ENCODE measurements at places on chromosomes 4 and X.
A peak's percentile ranks its signal among the peaks of the same experiment; 100 is the strongest.

DNA sequence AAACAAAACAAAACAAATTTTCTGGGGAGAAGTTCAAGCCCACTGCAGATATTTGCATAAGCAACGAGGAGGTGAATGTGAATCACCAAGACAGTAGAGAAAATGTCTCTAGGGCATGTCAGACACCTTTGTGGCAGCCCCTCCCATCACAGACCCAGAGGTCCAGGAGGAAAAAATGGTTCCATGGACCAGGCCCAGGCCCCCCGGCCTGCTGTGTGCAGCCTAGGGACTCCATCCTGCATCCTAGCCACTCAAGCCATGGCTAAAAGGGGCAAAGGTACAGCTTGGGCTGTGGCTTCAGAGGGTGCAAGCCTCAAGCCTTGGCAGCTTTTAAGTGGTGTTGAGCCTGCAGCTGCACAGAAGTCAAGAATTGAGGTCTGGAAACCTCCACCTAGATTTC, 54.0 kb downstream of the LPAR4 start:
- DNase-seq = no peak

GRCh38 chr4:36207367-36207766, 36.9 kb downstream of the ARAP2 start:
- DNase-seq = no peak

DNA sequence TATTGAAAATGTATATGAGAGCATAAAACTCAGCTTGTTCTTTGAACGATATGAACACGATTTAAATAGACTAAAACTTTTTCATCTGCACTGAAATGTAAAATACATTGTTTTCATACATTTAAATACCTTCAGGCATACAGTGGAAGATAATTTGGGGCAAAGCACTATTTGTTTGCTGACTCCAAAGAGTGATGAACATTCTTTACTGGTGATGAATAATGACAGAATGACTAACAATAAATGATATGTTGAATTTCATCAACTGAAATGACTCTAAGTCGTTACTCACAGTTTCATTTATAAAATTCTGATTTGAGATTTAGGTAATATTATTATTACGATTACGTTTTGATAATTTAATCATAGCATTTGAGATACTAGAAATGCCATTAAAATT, 1160.1 kb downstream of the NLGN4X start:
- DNase-seq = no peak

DNA sequence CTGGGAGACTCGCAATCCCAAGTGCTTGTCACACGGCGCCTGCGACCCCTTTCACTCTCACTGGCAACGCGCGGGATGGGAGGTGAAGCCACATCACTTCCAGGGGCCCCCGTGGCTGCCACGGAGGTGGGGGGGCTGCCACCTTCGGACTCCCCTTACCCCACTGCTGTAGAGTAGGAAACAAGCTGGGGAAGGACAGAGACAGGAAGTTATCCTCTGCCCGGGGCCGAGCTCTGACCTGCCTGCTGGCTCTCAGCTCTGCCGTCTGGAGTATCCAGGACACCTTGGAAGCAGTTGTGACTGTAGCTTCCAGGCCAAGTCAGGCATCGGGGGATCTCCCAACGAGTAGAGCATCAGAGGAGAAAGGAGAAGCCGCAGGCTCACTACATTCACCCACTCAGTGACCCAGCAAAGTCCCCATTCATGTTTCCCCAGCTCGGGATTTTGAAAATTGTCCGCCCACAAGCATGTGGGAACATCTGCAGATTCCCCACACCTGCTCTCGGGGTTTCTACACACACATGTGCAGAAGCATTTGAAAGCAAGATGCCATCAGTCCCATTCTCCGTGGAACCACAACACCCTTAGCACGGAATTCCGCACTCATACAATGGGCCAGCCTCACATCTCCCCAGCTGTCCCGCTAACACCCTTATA, 10.8 kb downstream of the PDZD4 start:
- DNase-seq = no peak

- DNase-seq = no peak
Measured at GRCh38 chrX:105263171-105263570, 42.7 kb upstream of the TEX13A start.

DNA sequence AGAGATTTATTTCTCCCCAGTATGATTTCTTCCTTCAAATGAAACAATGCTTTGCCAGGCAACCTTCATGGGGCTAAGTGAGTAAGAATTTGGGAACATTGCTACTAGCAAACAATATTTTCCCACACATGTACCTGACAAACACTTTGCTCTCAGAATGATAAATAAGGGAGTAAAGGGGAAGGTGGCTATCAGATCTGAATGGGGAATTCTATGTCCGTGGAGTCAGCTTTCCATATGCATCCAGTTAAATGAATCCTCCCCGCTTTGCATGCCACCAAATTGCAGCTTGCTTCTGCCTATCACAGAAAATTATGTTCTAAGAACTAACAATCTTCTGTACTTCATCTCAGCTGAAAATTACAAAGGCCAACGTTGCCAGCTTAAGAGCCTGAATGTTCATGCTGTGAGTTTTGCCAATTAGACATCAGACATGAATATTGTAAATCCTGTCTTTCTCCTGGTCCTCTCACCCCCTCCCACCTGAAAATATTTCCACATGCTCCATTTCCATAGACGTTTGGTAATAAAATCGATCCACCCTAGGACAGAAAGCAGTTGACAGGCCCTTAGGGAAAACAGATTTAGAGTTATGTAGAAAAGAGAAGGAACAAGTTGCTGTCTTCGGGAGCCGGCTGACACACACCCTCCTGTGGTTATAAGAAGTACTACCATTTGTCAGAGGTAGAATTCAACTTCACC, 6.3 kb downstream of the MEPE start:
- DNase-seq = peak; percentile 3

DNA sequence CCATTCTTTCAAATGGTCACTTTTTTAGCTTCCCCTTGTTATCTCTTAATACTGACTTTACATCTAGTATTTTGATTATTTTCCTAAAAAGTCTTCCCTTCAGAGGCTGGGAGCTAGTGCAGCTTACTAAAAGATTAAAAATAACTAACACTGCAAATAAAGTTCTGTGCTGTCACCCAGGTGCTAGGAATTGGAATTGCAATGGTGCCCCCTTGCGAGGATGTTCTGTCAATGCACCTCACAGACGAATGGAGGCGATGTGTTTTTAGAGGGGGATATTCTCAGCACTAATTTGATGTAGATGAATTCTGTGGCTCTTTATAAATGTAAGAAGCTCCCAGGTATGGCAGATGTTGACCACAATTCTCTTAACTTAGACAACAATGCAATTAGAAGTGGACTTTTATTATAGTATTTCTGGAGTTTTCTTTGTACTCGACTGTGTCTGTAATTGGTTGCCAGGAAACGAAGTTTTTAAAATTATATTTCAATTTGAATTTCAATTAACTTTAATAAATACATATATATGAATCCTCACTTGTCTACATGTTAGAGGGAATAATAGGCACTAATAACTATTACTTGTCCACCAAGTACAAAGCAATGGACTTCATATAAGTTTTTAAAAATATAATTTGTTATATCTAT, 22.0 kb upstream of the SMIM31 start:
- peak; percentile 40 for DNase-seq

DNA sequence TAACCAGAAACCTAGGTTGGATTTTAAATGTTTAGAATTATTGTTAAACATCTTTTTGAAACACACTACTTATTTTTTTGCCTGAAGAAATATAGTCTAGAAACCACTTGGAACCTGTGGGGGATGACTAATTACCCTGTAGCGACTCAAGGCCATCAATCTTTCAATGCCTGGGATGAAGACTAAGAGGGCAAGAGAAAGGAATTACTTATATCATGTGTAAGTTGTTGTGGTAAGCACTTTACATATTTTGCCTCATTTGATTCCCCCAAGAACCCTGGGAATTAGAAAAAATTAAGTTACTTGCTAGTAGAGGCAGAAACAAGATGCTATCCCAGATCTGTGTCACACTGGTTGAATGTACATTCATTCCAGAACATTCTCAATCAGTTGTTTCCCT, 170.9 kb upstream of the GRIA3 start:
- no peak for DNase-seq

DNA sequence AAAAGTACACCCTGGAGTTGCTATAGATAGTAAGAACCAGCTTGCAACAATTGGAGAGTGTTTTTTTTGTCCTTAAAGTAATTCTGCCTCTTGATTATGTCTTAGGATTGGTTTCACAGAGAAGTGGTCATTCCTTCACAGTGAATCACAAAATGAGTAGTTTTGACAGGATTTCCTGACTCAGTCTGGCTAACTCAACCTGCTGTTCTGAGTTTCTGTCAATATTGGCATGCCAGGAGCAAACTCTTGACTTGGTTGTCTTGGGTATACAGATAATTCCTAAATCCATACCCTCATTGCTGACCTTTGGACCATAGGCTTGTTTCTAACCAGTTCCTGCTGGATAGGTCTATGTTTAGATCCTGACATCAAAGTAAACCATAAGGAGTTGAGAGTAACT, 9.4 kb downstream of the FHIP1A start:
- DNase-seq = no peak

DNA sequence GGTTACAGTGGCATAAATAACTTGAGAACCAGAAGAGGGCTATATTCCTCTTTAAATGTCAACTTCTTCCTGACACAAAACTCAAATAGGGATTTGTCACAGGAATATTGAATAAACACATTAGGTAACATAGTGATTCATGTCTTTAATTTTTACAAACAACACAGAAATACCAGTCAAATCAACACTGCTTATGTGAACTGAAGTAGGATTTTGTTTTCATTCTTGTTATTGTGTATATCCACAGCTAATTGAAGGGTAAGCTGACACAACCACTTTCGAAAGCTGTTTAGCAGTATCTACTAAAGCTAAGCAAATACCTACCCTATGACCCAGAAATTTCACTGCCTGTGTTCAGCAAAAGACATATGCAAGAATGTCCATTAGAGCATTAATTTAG, 120.4 kb upstream of the EOLA2 start:
- no peak for DNase-seq

GRCh38 chr4:55382488-55383003, 13.2 kb upstream of the TMEM165 start:
- no peak for DNase-seq

- DNase-seq = no peak
Measured at GRCh38 chr4:152102436-152103000, 341.7 kb upstream of the GATB start.

DNA sequence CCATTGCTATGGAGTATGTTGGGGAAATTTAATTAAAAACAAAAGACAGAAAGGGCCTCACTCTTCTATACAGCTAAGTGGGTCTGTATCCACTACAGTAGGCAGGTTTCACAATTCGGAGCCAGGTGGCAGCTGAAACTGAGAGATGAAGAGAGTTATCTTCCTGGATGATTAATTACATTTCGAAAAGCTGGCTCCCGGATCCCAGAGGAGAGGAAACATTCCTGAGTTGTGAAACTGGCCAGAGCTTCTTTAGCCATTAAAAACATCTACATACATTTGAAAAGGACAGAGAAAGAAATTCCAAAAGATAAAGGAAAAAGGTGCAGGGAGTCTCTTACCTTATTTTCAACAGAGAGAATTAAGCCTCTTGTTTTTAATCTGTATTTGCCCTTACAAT, 15.5 kb upstream of the PDZD4 start:
- no peak for DNase-seq

- no peak for DNase-seq
Measured at GRCh38 chr4:139958739-139959098, 195.3 kb downstream of the MAML3 start.

DNA sequence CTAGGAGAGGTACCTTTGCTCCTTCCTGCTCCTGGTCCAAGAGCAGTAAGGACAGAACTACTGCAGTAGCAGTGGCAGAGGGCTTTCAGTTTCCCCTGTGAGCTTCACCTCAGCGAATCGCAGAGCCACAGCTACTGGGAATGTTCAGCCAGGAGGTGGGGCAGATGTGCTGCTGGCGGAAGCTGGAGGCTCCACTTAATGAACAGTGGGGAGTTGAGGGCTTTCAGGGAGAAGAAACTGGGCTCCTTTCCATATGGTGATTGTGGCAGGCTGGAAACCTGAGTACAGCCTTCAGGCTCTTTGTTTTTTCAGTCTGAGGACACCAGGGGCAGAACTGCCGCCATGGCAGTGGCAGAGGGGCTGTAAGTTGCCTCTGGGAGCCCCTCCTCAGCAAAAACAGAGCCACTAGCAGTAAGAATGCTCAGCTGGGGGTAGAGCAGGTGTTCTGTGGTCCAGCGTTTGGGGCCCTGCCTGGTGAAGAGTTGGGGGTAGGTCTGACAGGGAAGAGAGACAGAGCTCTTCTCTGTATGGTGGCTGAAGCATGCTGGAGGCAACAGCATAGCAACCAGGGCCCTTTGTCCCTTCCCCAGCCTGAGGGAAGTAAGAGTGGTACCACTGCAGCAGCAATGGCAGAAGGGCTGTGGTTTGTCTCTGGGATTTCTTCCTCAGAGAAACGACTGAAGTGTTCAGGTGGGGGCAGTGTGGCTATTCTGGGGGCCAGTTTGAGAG, 106.0 kb upstream of the GRXCR1 start:
- no peak for DNase-seq

GRCh38 chrX:71579136-71579989, 1.1 kb downstream of the GCNA start:
- DNase-seq = no peak

GRCh38 chr4:159725571-159725970, 622.7 kb downstream of the RAPGEF2 start:
- no peak for DNase-seq

DNA sequence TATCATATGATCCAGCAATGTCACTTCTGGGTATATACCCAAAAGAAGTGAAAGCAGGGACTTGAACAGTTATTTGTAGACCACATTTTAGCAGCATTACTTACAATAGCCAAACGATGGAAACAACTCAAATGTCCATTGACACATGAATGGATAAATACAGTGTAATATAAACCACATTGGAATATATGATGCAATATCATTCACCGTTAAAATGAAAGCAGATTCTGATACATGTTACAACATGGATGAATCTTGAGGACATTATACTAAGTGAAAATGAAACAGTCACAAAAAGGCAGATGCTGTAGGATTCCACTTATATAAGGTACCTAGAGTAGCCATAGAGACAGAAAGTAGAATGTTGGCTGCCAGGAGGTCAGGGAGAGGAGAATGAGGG, 130.5 kb upstream of the SMAD1 start:
- no peak for DNase-seq

DNA sequence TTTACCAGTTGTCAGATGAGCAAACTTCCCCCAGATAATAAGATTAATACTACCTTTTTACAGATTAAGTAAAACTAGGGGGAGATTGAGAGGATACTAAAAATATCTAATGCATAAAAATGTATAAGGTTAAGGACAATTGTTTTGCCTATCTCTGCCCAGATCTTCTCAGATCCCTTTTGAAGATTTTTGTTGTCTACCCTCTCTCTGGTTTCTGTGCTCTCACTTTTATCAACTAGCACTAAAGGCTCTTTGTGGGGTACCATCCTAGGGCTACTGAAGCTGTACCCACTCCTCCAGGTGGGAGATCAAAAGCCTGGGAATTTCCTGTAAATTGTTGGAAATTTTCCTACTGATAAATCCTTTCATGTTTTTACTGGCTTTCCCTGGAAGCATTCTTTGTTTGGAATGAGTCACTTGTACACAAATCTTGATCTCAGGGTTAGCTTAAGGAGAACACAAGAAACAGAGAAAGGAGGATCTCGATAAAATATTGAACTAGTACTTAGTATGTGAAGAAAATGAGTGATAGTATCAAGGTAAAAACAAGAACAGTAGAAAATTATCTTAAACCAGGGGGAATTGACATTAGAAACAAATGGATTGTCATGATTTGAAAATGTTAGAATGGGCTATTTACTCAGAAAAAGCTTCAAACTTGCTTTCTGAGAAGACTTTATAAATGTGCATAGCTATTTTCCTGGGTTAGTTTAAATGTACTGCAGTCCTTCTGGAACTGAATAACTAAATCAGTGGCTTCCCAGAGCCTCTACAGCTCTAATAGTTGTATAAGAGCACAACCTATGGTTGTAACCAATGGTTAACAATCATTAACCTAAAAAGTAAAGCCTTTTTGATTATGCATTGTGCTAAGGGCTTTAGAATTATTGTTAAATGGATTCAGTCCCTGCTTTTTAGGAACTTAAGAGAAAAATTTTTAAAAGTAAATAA, 679.9 kb upstream of the MAGEB2 start:
- DNase-seq = no peak
